ENCODE measurements at places on chromosomes 1 and 21.

GRCh38 chr1:220283625-220284024 is 11.4 kb upstream of the RAB3GAP2 start:
- no peak for DNase-seq

DNA sequence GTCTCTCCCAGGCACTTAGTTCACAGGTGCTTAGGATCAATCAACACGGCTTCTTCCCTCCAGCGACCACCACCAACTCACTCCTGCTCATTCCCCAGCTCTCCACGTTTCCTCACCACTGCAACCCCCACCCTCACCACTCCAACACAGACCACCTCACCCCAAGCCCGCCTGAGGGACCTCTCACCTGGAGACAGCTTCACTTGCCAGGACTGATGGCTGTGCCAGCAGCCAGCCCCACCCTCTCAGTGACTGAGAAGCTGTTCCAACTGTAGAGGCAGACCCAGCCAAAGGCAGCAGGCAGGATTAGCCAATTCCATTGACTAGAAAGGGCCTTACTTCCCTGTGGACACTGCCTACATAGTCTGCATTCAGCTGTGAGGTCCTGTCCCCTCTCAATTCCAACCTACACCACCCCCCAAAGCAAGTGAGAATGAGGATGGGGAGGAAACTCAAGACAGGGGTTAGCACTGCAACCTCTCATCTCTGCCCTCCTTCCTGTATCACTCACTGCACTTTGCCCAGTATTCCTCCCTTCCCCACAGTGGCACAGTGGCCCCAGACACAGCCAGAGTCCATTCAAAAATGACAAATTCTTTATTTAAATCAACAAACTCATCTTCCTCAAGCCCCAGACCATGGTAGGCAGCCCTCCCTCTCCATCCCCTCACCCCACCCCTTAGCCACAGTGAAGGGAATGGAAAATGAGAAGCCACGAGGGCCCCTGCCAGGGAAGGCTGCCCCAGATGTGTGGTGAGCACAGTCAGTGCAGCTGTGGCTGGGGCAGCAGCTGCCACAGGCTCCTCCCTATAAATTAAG is 7.6 kb downstream of the TAGLN2 start:
- no peak for DNase-seq

- DNase-seq: no peak
Measured at GRCh38 chr1:30668024-30668423, 55.4 kb downstream of the MATN1 start.

DNA sequence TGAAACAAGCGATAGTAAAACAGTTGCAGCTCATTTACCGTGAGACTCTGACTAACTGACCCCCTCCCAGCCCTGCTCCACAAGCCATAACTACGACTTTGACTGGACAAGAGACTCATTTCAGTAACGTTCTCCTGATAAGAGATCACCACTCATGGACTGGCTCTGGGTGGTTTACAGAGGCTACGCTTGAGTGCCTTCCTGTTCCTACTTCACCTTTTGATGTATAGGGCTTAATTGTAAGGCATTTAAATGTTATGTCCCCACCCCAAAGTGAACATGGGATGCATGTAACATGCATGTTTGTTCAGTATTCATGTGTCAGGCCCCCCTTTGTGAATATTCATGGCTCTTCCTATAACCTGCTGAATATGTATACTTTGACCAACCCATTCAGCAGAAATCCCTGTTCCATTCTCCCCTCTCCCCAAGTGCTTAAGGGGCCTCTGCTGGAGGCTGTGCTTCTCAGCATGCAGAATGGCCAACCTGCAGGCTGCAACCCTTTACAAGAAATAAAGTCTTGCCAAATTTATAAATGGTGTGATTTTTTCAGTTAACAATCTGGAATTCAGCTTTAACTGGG is 50.7 kb upstream of the SPOCD1 start:
- DNase-seq: no peak

DNA sequence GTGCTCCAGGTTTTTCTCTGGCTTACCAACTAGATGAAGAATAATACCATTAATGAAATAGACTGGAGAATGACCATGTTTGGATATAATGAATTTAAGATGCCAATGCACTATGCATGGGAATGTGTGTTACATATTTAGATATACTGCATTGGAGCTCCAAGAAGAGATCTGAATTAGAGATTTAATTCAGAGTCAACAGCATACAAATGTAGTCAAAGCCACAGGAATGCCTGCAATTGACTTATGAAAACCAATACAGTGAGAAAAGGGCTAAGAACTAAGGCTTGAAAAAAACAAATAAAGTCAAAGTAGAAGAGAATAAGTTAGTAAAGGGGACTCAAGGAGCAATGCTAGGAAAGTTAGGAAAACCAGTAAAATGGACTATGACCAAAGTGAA is 59.1 kb downstream of the USP24 start:
- no peak for DNase-seq

GRCh38 chr1:66335859-66336640 is 197.9 kb upstream of the SGIP1 start:
- peak; percentile 75 for DNase-seq

GRCh38 chr1:180620581-180620980 is 11.2 kb upstream of the XPR1 start:
- no peak for DNase-seq

GRCh38 chr1:20353836-20354235 is 63.2 kb downstream of the VWA5B1 start:
- no peak for DNase-seq

DNA sequence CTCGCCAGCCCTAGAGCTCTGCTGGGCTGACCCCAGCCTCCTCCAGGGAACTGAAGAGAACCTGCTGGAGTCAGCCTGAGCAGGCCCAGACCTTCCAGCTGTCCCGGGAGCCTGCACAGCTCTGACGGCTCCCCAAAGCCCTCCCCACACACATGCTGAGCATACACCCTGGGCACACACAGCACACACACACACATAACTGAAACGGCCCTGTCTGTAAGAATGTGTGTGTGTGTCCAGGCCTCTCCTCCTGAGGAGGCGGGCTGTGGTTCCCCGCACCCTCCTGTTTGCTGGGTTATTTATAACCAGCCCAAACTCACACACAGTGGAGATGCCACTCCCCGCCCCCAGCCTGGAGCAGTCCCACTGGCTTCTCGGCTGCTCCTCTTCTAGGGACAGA is 20.2 kb downstream of the SDC3 start:
- no peak for DNase-seq

- peak; percentile 78 for DNase-seq
Measured at GRCh38 chr1:12518931-12519692, 98.9 kb downstream of the DHRS3 start.

DNA sequence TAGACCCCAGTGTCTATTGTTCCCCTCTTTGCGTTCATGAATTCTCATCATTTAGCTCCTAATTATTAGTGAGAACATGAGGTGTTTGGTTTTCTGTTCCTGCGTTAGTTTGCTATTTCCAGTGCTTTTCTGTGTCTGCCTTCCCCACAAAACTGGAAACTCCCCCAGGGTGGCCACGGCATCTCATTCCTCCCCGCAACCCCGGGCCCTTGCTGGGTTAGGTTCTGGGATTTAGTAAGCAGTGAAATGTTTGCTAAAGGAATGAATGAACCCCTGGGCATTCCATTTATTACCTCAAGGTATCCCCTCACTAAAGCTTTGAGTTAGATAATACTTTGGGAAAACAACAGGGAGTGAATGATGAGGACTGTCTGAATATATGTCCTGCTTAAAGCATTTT is 142.9 kb downstream of the GLUL start:
- no peak for DNase-seq

DNA sequence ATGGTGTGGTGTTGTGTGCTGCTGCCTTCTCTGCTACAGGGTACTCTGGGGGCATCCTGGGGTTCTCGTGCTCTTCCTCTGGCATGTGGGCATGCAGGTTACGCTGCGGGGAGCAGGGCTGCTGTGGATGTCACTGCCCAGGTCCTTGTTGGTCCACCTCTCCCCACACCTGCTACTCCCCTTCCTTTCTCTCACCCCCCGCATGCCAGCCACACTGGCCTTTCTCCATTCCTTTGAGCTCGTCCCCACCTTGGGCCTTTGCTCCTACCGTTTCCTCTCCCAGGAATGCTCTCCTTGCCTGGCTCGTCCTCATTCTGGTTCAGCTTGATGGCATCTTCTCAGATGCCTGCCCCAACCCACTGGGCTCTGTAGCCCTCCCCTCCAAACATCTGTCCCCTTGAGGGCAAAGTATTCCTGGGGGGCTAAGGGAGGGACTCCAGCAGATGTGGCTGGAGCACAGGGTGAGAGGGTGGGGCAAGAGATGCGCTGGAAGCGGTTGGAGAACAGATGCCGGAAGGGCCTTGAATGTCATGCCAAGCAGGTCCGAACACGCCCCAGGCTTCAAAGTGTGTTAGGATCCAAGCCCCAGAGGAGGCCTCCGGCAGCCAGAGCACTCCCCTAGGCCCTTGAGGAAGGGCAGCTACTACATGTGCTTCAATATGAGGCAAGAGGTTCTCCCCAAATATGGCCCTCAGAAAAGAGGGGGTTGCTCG is 23.4 kb downstream of the DMRTB1 start:
- DNase-seq: no peak

GRCh38 chr1:69055194-69055593 is 512.5 kb upstream of the LRRC7 start:
- DNase-seq: no peak

DNA sequence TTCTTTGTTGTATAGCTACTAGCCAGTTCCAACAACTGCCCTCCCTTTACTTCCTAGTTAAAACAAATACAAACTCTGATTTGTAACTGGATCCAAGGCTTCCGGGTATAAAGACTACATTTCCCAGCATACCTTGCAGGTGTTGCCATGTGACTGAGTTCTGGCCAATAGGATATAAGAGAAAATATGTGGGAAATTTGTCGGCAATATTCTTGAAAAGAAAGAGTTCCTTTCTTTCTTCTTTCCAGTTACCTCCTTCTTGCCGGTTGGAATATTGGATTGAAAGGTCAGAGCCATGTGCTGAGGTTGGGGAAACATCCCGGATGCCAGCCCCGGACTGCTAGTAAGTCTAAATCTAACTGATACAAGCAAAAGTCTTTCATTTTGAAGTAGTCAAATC is 23.0 kb upstream of the ZBTB40 start:
- DNase-seq: no peak

- DNase-seq: no peak
Measured at GRCh38 chr1:2128189-2128901, 66.2 kb downstream of the FAAP20 start.

GRCh38 chr1:192170196-192170984 is 12.1 kb downstream of the RGS18 start:
- no peak for DNase-seq

DNA sequence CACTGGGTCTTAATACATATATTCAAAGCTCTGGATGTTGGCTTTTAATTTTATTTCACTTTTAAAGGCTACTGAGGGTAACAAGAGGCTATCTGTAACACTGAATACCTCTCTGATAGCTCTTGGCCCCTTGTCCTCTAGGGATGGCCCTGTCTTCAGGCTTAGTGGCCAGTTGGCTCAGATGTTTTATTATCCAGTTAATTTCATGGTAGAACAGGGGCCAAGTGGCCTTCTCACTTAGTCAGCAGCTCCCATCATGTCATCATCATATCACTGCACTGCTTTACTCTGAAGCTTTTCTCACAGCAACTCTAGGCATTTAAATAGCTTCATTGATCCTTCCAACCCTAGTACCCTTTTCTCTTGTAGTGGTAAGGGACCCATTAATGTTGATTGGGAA is 40.2 kb upstream of the MACF1 start:
- DNase-seq: no peak

DNA sequence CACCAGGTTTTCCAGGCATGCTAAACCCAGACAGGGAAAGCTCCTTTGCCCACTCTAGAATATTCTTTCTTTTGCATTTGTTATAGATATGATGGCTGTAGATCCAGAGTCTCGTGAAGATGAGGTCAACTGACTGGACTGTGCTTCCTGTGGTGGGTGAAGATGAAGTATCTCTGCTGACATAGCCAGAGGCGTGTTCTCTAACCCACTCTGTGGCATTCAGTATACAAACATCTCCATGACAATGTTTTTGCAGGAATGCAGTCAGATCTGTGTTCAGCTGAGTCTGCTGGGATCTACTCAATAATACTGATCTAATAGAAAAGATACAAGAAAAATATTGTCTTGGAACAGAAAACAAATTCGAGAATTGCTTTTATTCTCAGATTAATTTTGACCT is 11.3 kb downstream of the RWDD2B start:
- DNase-seq: no peak

- no peak for DNase-seq
Measured at GRCh38 chr1:97245682-97246081, 524.1 kb downstream of the PTBP2 start.

- peak; percentile 5 for DNase-seq
Measured at GRCh38 chr1:171985639-171986038, 144.3 kb downstream of the DNM3 start.

DNA sequence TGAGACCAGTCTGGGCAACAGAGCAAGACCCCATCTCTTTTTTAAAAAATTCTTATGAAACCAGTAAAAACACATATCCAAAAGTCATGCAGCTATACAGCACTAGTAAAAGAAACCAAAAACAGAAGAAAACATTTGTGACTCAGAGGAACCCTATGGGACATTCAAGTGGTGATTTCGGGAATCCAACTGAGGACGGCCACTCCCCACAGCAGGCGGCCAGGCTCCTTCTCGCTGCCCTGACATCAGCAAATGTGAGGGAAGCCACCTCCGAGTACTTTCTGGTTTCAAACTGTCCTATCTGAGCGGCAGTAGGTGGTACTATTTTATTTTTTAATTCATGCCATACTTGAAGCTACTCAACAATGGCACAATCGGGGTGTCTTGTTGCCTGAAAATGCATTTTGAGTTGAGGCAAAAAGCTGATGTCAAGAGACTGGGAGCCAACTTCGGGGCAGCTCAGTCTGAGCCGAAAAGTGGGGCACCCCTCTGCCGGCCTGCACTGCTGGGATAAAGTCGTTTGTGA is 3.3 kb downstream of the SUMO3 start:
- no peak for DNase-seq

DNA sequence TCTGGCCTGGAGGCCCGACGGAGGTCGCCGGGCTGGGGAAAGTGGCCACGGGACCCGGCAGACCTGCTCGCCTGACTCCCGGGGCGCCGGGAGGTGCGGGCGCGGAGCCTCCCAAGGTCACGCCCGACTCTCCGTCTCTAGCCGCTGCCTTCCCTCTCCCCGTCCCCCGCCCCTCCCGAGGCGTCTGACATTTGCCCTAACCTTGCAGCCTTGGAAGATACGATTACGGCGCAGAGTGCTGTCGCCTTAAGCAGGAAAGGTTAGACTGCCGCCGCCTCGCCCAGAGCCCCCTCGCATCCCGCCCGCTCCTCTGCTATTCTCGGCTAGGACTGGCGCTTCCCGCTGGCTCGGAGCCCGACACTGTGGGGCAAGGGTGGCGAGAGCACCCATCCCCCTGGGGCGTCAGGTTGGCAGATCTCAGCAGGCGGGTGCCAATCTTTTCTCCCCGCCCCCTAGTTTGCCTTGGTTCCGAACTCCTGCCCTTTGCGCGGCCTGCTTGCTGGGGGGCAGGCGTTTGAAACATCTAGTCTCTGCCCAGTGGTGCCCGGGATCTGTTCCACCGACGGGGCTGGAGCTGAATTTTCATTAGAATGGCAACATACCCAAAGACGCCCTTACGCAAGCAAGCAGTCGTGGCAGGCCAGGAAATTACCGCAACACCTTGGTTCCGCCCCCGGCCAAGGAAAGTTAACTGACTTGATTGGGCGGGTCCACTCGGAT is 835 bp downstream of the PGM1 start:
- DNase-seq: peak; percentile 78

- peak; percentile 30 for DNase-seq
Measured at GRCh38 chr1:76254104-76255030, 179.8 kb downstream of the ST6GALNAC3 start.
